ENCODE measurements at places on chromosomes 7 and 10.
A peak's percentile ranks its signal among the peaks of the same experiment; 100 is the strongest.

DNA sequence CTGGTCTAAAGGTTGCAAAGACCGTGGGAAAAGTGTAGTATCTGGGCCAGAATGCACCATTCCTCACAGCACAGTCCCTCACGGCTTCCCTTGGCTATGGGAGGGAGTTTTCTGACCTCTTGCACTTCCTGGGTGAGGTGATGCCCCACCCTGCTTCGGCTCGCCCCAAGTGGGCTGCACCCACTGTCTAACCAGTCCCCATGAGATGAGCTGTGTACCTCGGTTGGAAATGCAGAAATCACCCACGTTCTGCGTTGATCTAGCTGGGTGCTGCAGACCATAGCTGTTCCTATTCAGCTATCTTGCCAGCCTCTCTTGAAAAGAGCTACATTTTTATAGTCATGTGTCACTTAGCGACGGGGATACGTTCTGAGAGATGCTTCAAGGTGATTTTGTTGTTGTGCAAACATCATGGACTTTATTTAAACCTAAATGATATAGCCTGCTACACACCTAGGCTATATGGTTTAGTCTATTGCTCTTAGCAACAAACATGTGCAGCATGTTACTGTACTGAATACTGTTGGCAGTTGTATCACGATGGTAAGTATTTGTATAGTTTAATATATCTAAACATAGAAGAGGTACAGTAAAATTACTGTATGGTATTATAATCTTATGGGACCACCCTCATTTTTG, 120.0 kb downstream of the PPP1R9A start:
- no peak for DNase-seq

DNA sequence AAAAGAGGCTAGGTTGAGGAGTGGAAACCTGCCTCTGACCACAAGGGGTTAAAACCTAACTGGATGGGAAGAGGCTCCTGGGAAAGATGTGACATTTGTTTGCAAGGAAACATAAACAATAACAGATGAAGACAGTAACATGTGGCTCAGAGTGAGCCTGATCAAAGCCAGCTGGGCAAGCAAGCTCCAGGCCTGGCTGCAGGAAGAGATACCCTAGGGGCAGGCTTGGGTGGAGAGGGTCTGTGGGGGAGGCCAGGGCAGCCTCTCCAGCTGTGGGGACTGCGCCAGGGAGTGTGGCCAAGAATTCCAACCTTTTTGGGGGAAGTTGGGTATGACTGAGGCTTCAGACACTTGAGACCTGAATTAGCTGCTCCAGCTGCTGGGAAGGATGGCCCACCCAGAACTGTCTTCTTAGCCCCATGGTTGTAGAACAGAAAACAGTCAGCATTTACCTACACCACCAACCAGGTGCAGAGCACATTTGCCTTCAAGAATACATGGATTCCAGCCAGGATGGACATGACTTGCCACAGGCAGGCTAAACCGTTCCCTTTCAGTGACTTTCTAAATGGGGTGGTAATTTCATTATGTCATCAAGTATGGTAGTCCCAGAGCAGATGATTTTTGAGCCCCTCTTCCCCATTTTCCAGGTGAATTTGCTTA, 10.4 kb upstream of the FAM170B start:
- DNase-seq = peak; percentile 48

- peak; percentile 56 for DNase-seq
Observed at GRCh38 chr7:40301486-40302068, 166.8 kb downstream of the SUGCT start.

DNA sequence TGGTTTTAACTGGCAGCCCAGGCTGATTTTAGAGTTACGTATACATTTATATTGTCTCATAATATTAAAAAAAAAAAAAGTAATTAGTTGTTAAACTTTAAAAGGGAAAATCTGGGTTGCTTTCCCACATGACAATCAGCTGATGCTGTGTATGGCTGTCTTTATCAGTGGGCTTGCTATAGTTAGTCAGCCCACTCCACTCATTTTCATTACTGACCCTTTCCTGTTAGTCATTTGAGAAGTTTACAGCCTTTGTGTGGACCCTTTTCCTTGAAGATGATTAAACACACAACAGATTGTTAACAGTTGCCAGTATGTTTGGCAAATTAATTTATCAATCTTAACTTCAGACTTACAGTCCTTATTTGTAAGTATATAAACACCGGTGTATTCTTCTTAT, 164.5 kb upstream of the AGR3 start:
- DNase-seq = no peak

DNA sequence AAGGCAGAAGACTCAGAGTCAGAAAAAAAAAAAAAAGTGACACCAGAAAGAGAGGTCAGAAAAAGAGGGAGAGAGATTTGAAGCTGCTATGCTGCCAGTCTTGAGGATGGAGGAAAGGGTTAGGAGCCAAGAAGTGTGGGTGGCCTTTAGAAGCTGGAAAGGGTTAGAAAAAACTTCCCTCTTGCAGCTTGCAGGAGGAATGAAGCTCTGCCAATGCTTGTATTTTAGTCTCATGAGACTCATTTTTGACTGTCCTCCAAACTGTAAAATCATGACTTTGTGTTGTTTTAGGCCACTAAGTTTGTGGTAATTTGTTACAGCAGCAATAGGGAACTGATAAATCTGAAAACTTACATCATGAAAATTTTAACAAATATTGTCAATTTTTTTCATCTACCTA, 127.7 kb upstream of the NOBOX start:
- no peak for DNase-seq

GRCh38 chr7:36904802-36905201, 180.5 kb upstream of the AOAH start:
- no peak for DNase-seq

- no peak for DNase-seq
Observed at GRCh38 chr10:114970515-114970914, 32.5 kb downstream of the TRUB1 start.

- peak; percentile 24 for DNase-seq
Observed at GRCh38 chr7:30545791-30546555, 41.3 kb upstream of the GGCT start.

- DNase-seq = no peak
Observed at GRCh38 chr10:86234107-86234506, 132.5 kb downstream of the GRID1 start.

- no peak for DNase-seq
Observed at GRCh38 chr10:133170092-133170491, 10.1 kb downstream of the KNDC1 start.

- DNase-seq = peak; percentile 35
Observed at GRCh38 chr7:78499283-78499682, 700.7 kb downstream of the PHTF2 start.

- no peak for DNase-seq
Observed at GRCh38 chr7:105958012-105958411, 5.1 kb upstream of the CDHR3 start.

DNA sequence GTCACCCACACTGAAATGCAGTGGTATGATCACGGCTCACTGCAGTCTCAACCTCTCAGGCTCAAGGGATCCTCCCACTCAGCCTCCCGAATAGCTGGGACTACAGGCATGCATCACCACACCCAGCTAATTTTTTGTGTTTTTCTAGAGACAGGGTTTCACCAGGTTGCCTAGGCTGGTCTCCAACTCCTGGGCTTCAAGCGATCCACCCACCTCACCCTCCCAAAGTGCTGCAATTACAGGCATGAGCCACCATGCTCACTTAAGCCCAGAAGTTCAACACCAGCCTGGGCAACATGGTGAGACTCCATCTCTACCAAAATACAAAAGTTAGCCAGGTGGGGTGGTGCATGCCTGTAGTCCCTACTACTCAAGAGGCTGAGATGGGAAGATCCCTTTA, 33.5 kb downstream of the GDI2 start:
- no peak for DNase-seq

- no peak for DNase-seq
Observed at GRCh38 chr10:112584276-112584675, 137.3 kb downstream of the VTI1A start.

DNA sequence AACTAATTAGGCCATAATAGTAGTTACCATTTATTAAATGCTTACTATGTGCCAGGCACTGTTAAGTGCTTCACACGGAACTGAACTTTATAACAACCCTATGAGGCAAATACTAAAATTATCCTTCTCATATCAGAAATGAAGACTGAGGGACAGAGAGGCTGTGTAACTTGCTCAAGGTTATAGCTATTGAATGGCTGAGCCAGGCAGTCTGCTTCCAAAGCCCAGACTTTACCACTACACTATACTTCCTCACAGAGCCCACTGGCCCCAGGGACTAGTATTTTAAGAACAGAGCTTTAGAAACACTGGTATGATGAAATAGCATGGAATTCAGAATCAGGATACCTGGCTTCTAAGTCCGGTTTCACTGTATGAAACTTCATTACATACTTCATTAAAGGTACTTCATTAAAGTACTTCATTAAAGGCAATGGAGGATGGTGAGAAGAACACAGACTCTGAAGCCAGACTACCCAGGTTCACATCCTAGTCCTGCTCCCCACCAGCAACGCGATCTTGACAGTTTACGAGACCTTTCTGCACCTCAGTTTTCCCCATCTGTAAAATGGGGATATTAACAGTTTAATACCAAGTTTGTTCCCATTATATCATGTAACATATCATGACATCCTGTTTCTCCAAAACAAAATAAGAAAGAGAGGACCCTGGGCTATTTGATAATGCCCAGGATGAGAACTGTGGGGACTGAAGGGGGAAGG, 19.6 kb downstream of the ANXA11 start:
- DNase-seq = no peak

- no peak for DNase-seq
Observed at GRCh38 chr7:110938165-110938564, 152.8 kb upstream of the LRRN3 start.

DNA sequence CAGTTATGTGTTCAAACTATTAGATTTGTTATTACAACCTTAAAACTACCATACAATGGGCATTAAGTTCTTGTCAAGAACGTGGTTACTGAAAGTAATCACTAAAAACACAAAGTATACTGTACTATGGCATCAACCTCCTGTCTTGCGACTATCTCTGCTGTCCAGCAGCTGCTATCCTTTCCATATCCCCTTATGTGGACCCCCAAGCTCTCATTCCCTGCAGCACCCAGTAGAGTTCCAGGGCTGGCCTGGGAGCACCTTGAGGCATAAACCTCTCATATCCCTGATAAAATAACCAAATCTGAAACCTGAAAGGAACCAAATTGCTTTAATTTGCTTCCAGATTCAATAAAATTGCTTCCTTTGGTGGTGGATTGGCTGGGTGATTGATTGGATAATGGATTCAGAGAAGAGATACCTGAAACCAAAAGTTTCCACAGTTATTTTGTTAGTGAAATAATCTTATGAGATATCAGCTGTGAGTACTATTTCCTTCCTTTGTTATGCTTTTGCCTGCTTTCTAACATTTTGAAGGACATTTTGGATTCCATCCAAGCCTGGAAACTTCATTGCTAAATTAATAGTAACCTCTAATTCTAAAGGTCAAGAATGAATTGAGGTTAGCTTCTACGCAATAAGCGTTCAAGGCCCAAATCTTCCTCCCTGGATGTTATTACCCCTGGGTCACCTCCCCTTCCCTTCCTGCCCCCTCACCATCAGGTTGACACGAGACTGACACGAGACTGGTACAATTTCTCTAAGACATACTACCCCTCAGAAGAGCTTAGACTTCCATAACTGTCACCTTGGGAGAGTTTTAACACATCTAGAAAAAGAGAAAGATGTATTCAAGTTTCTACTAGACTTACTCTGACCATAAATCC, 48.8 kb downstream of the RELN start:
- no peak for DNase-seq

DNA sequence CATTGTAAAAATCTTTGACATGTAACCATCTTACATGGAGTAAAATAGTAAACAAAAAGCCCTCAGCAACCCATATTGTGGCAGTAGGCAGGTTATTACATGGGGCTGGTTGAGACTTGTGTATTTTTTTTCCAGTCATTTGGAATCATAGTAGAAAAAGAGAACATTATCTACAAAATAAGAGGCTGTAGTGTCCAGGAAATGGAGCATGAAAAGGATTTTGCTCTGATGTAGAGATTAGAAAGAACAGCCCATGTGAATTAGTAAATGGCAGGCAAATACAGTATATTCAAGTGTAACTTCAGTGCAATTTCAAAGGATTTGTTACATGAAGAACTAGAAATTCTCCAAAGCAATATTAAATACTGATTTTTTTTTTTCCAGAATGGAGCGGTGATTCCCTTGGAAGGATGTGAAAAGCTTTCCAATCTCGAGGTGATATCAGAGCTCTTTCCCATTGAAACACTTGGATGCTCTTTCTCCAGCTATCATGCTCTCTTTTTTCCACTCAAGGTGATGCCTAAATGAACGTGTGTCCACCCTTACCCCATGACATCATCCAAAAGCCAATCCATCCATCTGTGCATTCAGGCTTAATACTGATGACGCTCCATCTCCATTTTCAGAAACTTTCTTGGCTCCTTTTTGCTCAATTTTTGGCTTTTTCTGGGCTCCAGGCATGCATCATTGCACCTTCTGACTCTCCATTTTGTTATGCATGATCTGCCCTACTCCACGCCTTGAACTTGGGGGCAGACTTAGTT, 1034.7 kb downstream of the TYW1 start:
- no peak for DNase-seq

GRCh38 chr7:29564496-29565223, 1.0 kb downstream of the PRR15 start:
- peak; percentile 91 for DNase-seq

DNA sequence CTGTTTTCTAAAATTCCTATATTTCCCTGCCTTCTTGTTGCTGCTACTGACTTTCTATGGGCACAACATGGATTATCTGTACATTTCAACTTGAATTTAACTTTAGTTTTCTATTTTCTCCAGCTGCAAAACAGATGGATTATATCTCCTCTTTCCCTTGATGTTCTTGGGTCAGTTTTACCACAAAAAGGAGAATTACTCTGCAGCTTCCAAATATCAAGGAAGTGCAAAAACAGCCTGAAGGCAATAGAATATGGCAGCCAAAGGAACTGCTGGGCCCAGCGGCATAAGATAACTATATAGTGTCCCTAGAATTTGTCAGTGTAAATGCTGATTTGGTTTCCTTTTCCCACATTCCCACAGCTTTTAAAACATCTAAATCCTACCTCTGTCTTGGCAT, 29.1 kb downstream of the CPED1 start:
- no peak for DNase-seq

GRCh38 chr10:131727560-131727959, 173.2 kb upstream of the PPP2R2D start:
- DNase-seq = no peak

All from foreskin fibroblast (primary cell).